ENCODE measurements at places on chromosomes 7 and 10. TPM values are rescaled to one million over a fixed set of nuclear protein-coding genes. Genes with fewer than 3 reads are reported as not detected.

PARG gene
- total RNA-seq = 48.3 TPM

SFRP5 gene
- 1.7 TPM for total RNA-seq

AMPH gene
- 4.8 TPM for total RNA-seq

NPFFR1 gene
- total RNA-seq = not detected

GJD4 gene
- not detected for total RNA-seq

SAMD9 gene
- total RNA-seq = 0.07 TPM

IFIT2 gene
- 0.09 TPM for total RNA-seq

IDE gene
- total RNA-seq = 45.0 TPM

STAMBPL1 gene
- 4.6 TPM for total RNA-seq
